ENCODE measurements at places on chromosomes 2 and 18.

DNA sequence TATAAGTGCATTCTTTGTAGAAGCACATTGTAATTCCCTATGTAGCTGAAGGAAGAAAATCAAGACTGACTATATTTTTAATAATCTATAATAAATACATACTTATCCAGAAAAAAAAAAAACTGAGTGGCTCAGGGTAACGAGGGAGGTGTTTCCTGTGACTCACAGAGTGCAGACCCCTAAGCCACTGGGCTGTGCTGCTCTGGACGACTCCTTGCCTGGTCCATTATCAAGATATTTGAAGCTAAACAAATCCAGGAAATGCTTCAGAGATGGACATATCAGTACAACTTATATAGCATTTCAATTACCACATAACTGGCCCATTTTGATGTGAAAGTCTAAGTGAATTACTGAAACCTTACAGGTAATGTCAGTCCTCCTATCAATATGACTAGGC is 80.6 kb downstream of the PIGN start:
- no peak for DNase-seq

- no peak for DNase-seq
Measured at GRCh38 chr2:188979187-188980114, 5.3 kb downstream of the COL3A1 start.

DNA sequence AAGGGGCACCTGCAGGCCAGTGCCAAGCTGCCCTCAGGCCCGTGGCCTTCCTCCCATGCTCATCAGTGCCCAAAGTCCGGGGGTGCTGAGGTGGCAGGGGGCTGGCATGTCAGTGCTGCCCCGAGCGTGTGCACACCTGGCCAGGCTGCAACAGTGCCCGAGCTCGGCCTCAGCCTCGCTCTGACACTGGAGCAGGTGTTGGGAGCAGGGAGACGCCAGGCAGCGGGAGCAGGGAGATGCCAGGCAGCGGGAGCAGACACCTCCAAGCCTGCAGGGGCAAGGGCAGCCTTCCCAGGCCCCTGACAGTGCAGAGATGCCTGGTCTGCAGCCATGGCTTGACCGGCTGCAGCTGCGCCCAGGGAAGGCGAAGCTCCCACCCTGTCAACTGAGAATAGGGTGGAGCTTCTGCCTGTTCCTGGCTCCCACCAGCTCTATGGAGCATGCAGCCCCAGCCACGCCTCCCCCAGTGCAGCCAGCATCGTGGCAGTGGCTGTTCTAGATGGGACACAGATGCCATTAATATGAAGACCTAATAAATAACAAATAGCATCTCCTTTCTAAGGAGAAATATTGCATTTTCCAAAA is 82.4 kb downstream of the DTNB start:
- no peak for DNase-seq

- DNase-seq, result no peak
Measured at GRCh38 chr2:198905881-198906612, 551.7 kb downstream of the SATB2 start.

DNA sequence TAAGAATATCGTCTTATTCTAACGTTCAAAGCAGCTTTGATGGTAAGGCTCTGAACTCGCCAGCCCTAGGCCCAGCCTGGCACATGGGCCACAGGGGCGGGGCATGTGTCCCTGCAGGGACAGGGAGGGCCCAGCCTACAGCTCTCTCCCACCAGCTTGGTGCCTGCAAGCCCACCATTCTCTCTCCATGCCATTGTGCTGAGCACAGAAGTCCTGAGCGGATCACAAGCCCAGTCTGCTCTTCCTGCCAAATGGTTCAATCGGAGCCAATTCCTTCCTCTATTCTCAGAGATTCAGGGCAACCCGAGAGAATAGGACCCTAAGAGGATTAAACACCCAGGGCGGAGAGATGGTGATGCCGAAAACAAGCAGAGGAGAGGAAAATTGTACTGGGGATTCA is 50.3 kb upstream of the APCDD1 start:
- no peak for DNase-seq

DNA sequence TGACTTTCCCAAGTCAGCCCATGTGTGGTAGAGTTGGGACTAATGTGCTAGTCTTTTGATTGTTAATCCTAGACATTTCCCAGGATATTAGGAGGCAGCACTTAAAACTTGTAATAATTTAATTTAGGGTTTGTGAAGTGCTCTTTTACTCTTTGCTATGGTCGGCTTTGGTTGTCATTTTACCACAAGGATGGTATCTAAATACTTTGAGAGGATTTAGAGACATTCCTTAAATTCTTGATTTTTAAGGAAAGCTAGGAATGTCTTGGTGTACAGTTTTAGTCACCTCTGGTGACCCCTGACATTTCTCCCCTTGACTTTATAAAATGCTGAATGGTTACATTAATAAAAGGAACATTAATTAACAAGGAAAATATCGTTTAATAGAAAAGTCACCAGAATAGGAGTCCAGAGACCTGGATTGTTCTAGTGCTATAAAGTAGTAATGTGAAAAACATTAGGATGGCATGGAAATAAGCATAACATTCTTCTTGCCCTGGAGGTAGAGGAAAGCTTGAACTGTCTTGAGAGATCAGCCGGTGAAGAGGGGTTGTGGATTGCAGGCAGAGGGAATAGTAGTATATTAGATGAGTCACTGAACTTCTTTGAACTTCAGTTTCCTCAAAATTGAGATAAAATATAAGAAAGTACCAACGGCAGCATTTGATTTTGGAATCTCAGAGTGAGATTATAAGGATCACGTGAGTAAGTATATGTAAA is 209.2 kb downstream of the MCFD2 start:
- DNase-seq, result no peak

DNA sequence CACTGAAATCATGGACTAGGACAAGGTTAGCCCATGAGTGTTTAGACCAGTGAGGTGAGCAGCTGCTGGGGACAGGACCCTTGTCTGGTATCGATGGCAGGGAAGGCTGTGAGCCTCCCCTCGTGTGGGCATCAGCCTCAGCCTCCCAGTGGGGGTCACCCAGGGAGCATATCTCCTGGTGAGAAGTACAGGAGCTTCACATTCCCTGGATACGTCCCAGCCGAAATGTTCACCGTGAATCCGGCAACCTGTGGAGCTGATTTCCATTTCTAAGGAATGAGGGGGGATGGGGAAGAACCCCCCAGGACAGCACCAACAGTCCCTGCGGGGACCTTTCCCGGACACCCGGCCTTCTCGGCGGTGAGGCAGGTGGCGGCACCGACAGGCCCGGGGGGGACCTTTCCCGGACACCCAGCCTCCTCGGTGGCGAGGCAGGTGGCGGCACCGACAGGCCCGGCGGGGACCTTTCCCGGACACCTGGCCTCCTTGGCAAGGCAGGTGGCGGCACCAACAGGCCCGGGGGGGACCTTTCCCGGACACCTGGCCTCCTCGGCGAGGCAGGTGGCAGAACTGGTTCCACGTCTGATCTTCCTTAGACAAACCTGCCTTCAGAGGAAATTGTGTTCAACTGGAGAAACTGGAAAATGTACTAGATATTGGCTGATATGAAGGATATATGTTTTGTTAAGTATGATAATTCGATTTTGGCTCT is 21.2 kb downstream of the RTP5 start:
- no peak for DNase-seq

DNA sequence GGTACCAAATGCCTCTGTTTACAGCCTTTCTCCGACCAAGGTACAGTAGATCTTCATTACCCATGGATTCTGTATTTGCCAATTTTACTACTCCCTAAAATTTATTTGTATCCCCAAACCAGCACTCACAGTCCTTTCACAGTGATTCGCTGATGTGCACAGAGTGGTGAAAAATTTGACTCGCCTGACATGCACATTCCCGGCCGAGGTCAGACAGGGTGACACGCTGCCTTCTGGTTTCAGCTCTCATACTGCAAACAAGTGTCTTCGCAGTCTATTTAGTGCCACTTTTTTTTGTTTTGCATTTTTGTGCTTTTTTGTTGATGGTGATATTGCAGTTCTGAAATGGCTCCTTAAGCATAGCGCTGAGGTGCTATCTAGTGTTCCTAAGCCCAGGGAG is 71.0 kb downstream of the MAPK4 start:
- no peak for DNase-seq

GRCh38 chr2:138521821-138522220 is 20.3 kb downstream of the SPOPL start:
- DNase-seq, result no peak

- DNase-seq, result no peak
Measured at GRCh38 chr2:223081789-223082188, 29.8 kb downstream of the KCNE4 start.

GRCh38 chr2:36605273-36605672 is 7.3 kb upstream of the FEZ2 start:
- DNase-seq, result no peak

DNA sequence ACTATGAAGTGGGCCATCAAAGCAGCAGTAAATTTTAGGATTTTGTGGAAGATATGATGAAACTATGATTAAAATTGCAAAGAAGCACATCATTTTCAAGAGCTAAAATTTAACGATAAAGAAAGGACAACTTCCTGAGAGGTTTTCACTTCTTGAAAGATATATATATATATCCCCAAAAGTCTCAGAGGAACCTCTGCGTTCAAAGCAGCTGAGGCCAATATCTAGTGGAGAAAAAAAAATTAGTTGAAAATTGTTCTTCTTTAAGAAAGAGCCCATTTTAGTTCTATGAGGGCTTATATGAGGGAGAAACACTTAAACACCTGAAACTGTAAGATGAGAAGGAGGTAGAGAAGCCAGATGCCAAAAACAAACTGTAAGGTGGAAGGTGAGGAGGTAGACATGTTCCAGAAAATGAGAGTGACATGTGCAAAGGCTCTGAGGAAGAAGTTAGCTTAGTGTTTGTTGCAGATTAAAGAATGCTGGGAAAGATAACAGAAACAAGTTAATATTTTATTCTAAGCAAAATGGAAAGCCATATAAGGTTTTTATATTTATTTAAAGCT is 72.9 kb upstream of the VRK2 start:
- no peak for DNase-seq

- no peak for DNase-seq
Measured at GRCh38 chr2:229675569-229675968, 38.8 kb downstream of the DNER start.

DNA sequence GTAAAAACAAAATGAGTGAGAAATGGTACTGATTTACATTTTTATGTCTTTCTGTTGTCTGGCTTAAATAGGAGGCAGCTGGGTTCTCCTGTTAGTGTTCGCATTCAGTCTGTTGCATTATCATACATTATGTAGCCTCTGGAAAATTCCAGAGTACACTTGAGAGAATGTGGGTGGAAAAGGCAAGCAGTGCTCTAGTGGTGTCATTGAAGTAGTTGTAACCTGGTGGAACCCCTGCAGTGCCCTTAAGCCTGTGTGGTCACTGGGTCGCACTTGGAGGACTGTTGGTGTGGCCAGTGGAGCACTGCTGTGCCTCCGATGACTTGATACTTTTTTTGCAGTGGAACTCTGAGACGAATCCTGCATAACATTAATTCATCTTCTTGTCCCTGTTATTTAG is 52.4 kb downstream of the USP14 start:
- DNase-seq, result no peak

DNA sequence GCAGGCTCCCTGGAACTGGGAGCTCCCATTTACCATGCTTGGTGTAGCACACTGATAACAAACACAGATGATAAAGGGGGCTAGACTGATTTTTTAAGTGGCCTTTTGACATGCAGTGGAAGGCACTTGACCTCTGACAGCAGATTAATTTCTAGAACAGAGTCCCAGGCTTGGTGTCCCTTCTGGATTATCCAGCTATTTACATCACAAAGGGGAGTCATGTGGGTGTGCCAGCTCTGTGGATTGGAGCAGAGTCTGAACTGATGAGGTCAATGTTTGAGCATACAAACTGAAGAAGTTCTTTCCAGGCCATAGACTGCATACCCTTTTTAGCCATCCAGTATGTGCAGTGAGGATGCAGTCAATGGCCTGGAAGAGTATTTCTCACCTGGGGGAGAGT is 31.5 kb upstream of the SIX2 start:
- no peak for DNase-seq

- DNase-seq, result no peak
Measured at GRCh38 chr2:73937103-73937885, 10.6 kb downstream of the DGUOK start.

GRCh38 chr2:226893216-226893615 is 57.4 kb downstream of the RHBDD1 start:
- no peak for DNase-seq
